Breast epithelium (tissue), 4 donors: ENCODE measurements at places on chromosomes 2 and 18. TPM values are rescaled to one million over a fixed set of nuclear protein-coding genes. Genes with fewer than 3 reads are reported as not detected.

DNA sequence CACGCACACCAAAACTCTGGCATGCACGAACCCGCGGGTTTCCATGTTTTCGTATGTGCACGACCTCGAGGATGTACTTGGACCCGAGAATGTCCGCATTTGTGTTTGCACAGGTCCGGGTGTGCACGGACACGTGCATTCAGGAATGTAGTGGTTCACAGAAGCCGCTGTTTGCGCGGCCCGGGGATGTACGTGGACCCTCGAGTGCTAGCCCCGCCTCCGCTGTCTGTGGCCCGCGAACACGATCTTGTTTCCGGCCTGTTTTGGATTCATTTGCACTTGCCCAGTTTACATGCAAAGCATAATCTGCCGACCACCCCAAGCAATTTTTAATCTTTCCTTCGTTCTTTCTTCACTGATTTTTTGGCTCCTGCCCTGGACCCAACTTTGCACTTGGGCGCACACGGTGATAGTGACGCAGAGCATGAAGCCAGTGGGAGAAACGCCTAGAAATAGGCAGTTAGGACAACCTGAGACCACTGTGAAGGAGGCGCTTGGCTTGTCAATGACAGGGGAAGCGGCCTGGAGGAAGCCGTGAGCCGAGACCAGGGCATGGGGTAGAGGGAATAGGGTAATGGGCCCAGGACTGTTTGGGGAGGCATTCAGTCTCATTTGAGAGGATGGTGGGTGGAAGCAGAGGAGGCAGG is 45.4 kb upstream of the PTMA start:
- no peak for DNase-seq

DNA sequence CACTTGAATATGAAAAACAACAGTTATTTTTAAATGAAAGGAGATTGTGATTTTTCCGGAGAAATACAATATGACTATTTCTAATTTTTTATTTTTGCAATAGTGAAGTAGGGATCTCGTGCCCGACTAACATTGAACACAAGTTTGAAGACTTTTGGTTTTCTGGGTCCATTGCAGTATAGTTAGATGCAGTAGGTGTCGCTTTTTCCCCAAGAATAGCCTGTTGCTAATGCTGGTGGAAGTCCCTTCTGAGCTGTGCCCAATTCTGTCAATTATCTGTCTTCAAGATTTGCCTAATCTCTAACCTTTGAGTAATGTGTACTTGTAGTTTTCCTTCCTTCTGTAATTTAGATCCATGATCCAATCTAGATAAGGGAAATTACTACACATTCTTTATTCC is 36.5 kb downstream of the SEMA4F start:
- no peak for DNase-seq

The RTKN gene
- 36.7 TPM for total RNA-seq

The TFCP2L1 gene
- 90.3 TPM for total RNA-seq

The ANAPC1 gene
- 52.8 TPM for total RNA-seq
